AG04449 (cell line): ENCODE measurements at places on chromosomes 1 and 21.

- DNase-seq, result no peak
Measured at GRCh38 chr1:2539312-2539907, 9.3 kb upstream of the HES5 start.

DNA sequence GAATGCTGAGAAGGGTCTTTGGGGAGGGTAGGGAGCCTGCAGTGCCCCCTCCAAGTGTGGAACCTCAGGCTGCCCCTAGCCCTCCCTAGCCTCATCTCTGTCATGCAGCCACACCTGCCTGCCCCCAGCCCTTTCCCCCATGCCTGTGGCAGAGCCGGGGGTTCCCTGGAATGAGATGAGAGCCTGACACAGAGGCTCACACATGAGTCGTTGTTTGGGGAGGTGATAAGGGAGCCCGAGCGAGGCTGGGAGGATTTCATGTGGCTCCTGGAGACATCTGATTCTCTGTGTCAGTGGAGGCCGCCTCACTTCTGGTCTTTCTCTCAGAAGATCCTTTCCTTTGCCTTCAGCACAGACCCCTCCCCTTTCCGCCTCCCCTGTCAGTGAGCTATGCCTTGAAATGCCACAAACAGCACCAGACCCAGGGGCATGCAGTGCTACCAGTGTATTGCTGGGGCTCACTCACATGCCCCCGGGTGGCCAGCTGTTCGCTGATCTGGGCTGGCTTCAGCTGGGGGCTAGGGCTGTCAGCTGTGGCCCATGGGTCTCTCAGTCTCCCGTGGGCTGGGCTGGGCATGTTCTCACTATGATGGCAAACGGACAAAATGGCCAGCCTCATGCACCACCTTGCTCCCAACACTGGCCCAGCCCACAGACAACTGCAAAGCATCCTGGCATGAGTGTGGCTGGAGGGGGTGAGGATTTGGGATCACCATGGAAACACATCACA, 102.6 kb downstream of the AJAP1 start:
- no peak for DNase-seq

- DNase-seq, result peak; percentile 53
Measured at GRCh38 chr1:94801919-94802546, 18.1 kb upstream of the SLC44A3 start.

- peak; percentile 98 for DNase-seq
Measured at GRCh38 chr1:58755468-58755872, 28.4 kb downstream of the JUN start.

DNA sequence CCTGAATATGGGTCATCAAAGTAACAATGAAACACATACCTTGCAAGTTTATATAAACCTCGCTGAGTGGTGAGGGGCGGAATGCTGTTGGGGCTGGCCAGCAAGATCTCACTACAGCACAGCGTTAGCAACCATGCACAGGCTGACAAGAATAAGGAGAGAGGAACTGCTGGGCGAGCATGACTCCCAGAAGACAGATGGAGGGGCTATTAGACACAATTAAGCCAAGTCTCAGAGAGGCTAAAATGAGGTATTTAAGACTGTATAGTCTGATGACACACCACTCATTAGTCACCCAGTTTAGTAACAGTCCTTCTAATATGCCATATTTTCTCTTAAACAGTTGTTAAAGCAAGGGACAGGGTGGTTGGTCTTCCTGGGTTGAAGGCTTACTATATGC, 340.2 kb upstream of the NR5A2 start:
- no peak for DNase-seq

DNA sequence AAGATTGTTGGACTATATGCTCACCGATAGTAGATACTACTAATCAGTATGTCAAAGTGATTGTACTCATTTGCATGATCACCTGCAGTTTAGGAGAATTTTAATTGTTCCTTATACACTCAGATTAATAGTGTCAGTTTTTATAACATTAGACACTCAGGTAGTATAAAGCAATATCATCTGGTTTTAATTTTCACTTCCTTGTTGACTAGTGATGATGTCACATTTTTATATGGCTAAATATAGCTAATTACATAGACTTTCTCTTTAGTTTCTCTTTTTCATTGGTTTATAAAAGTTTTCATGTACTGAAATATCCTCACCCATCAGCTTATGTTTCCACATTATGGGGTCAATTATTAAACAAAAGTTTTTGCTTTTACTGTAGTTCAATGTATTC, 1332.4 kb upstream of the ADGRL2 start:
- no peak for DNase-seq

DNA sequence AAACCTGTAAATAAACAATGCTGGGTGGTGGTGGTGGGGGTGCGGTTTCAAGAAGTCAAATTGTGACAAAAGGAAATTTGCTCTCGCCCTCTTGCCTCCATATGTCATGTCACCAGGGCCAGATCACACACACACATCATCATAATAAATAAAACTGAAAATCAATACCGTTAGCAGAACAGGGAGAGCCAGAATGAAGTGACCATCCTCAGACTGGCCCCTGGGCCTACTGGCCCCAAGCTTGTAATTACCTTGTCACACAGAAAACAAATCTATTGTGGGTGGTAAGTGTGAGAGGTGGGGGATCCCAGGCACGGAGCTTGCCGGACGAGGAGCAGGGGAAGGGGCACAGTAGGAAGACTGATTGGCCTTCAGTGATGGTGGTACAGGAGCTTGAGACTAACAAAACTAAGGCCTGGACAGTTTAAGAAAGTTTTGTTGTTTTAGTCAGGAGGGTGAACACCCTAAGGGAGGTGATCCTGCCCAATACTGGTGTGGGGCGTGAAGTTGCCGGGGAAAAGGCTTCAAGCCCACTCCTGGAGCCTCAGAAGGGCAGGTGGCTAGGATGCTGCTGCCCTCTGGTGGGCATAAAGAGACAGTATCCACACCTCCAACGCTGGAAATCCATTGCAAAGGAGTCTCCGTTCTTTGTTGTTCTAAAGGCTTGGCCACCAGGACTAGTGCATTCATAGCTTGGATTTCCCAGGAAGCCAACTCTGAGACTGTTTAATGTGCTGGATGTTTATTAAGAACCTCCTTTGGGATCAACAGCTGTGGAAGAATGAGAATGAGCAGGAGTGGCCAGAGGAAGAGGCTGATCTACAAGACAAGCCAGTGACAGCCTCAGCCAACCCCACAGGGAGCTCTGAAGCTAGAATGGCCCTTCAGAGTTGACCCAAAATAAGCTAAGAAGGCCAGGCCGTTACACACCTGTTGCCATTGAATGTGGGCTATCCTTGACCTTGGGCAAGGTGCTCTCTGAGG, 8.1 kb upstream of the C1orf216 start:
- no peak for DNase-seq

DNA sequence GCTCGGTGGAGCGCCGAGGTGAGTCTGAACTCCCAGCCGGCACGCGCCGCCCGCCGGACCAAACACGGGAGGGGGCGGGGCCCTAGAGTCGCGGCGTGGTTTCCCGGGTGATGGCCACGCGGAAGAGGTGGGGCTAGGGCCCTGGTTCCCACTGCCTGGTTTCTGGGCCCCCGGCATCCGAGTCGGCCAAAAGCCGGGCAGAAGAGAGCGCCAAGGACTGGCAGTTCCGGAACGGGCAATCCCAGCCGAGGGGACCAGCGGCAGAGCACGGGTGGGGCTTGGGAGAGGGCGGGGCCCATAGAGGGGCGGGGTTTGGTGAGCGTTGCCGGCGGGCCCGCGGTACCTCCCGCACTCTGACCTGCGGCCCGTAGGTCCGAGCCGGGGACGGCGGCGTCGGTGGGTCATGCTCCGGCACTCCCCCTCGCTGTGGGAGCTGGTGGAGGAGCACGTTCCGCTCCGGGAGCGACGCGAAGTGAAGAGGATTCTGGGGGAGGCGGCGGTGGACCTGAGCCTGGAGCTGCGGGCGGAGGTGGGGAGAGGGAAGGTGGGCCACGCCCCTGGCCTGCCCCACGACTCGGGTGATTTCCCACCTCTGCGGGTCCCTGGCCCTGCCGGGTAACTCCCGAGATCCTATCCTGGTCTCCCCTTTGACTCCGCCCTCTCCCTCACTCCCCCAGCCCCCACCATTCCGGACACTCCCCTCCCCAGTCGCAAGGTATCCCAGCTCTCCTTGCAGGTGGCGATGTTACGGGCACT, at the start of gene CCDC24:
Gene CCDC24 (plus strand): TSS at position 124 of the 756 bp plus-strand sequence. CDS start 280 bp downstream, at position 404.
- no peak for DNase-seq

- DNase-seq, result no peak
Measured at GRCh38 chr1:193589597-193590040, 403.2 kb upstream of the B3GALT2 start.

DNA sequence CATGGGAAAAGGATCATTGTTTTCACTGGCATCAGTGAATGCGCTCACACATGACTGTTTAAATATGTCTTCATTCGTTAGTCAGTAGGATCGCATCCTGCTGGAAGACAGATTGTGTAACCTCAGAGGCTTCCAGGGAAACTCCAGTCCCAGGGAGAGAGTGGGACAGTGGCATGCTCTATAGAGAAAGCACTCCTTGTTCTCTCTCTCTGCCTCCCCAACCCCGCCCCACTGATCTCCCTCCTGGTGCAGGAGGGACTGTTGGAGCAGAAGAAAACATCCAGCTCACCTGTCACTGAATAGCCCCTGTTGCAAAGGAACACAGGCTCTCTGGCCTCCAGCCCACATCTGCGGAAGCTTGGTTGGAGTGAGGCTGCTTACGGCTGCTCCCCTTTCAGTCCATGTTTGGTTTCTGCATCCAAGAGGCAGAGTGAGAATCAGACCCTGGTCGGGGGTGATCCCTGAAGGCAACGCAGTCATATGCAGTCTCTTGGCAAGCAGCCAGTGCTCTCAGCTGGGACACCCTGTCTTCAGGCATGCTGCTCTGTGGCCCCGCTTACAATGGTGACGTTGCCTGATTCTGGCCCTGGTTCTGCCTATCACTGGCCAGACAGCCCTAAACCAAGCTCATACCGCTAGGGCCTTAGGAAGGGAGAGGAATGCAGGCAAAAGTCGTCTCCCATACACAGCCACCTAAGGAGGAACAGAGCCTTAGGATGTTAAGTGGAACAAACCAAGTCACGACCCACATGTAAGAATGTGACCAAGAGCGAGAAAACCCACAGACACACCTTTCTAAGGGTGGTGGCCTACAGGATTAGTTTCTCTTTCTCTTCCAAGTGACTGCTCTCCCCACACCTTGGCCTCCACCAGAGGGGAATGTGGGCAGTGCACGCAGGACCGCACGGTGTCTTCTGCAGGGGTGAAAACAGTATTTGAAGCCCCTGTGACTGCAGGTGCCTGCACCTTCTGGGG, 39.7 kb downstream of the BACE2 start:
- peak; percentile 62 for DNase-seq

DNA sequence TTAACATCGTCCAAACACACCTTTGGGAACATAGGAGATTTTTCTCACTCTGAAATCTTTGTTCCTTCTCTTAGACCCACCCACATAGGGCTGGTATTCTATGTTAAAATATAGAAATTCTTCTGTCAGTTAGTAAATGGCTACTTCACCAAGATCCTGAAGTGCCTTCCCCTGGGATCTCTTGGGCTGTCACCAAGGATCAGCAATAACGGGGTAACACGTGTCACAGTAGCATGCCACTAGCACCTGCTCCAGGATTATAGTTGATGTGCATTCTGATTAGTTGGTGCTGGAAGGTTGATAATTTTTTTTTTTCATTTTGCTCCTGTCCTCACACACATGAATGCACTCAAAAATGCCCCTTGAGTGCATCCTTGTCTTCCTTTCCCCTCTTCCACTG, 298.7 kb downstream of the NTNG1 start:
- DNase-seq, result no peak

DNA sequence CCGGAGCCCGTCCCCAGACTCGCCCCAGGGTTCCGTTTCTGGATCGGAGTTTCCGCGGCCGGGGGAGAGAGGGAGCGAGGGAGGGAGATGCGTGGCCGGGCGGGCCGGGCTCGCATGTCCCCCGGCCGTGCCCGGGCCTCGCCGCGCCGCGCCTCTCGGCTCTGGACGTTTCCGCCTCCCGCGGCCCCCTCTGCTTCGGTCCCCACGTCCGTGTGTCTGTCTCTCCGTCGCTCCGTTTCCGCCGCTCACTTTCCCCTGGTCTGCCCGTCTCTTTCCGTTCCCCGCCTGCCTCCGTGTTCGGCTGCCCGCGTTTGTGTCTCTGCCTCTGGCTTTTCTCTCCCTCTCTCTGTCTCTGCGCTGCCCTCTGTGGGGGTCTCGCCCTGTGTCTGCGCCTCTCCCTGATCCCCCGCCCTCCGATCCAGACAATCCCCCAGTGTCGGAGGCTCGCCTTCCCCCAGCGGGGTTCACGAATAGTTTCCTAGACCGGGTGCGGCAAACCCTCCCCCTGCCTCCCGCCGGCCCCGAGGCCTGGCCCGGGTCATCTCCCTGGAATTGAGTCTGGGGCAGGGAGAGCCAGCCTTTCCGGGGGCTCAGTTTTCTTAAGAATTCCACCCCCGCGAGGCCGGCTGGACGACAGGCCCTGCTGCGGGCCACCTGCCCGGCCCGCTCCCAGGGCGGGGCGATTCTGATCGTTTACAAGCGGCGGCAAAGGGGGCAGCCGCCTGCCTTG, 735 bp downstream of the NBL1 start:
- DNase-seq, result no peak

DNA sequence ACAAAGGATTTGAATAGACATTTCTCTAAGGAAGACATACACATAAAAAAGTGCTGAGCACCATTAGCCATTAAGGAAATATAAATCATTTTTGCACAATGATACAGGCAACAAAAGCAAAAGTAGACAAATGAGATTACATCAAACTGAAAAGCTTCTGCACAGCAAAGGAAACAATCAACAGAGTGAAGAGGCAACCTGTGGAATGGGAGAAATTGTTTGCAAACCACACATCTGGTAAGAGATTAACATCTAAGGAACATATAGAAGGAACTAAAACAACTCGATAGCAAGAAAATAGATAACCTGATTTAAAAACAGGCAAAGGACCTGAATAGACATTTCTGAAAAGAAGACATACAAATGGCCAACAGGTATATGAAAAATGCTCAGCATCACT, 57.5 kb downstream of the ZSCAN20 start:
- DNase-seq, result no peak

GRCh38 chr1:112803906-112804762, 89.0 kb upstream of the PPM1J start:
- no peak for DNase-seq

GRCh38 chr1:119631433-119632102, 16.5 kb downstream of the ZNF697 start:
- DNase-seq, result no peak

GRCh38 chr1:818618-819291, 105.0 kb upstream of the SAMD11 start:
- no peak for DNase-seq

DNA sequence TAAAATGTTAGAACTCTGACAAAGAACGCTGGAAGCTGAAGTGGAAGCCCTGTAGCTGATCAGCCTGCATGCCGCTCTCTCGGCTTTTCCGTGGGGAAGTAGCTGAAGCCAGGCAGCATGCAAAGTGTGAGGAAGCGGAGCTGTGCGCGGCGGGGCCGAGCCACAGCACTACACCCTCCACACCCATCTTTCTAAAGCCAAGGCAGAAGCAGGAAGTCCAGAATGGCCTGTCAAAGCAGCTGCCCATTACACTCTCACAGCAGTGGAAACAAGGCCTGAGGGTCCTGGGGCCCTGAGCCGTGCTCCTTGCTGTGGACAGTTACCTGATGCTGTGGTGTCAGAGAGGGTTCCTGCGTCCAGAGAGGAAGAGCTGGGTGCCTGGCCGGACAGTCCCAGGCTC, 69.6 kb downstream of the UBR4 start:
- DNase-seq, result no peak
